Hematopoietic multipotent progenitor cell treated with erythropoietin and hydrocortisone succinate and interleukin-3 and kit ligand, for 17 days (in vitro differentiated cells): ENCODE measurements at places on chromosomes 3 and 15.
A peak's percentile ranks its signal among the peaks of the same experiment; 100 is the strongest.

- peak; percentile 53 for DNase-seq
These were observed 2.7 kb downstream of the BCL6 start for GRCh38 chr3:187742351-187743171.

- DNase-seq, result no peak
These were observed 30.0 kb downstream of the FILIP1L start for GRCh38 chr3:100084100-100084806.

DNA sequence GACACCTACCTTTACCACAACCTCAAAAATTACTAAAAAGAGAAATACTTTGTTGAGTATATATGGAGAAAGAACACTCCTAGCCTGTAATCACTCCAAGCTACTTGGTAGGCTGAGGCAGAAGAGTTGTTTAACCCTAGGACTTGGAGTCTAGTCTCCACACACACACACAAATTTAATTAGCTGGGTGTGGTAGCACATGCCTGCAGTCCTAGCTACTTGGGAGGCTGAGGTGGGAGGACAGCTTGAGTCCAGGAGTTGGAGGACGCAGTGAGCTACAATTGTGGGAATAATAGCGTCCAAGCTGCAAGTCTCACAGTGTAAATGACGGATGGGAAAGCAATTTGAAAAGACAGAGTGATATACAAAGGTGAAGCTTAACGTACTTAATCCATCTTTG, 50.5 kb downstream of the LDHAL6B start:
- DNase-seq, result no peak

DNA sequence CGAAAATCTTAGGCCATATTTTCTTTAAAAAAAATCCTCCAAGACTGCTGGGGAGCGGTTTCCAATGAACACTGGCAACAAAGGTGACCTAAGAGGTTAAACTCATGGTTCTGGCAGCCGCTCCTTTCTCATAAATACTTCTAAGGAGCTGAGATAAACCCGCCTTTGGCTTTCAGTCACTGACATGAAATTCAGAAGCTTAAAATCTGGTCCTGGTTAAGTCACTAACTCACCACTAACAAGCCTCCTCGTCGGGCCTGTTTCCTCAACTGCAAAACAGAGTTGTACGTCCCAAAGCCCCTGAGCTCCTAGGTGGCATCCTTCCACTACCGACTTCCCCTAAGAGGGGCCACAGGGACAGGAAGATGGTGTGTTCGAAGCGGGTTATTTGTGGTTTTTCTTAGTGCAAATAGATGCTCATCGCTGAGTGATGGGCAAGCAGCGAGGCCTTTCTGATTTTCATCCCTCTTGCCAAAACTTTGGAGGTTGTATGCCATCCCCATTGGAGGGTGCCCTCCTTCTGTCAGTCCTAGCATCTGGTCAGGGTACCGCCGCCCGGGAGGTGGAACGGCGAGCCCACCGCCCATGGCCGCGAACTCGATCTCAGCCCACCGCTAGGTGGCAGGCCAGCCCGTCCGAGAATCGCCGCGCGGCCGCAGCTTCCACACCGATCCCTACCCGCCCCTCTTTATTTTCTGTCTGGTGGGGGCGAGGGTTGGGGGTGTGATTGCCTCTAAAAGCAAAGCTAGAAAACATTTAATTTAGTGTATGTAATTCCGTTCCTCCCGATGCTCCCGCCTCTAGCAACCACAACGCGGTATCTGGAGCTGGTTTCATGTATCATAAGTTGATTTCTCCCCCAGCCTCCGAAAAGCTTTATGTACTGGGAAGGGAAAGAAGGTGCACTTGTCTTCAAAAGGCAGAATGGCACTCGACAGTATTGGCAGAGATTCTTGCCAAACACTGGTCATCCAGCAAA, 4.6 kb downstream of the BCL6 start:
- peak; percentile 71 for DNase-seq

DNA sequence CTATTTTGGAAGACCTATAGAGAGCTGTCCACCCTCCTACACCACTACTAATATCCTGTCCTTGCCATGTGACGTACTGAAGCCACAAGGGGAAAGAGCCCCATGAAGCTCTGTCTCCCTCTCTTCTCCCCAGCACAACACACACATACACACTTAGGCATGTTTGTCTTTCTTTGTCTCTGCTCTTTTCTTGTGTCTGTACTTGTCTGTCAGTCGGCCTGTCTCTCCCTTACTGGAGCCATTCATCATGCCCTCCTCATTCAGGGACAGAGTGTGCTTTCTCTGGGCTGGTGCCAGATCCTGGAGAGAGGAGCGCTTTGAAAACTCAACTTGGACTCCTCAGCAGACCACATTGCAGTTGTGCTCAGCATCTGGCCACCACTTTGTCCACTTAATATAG, 47.6 kb downstream of the PSMD6 start:
- no peak for DNase-seq

- DNase-seq, result no peak
These were observed 159.4 kb downstream of the LSAMP start for GRCh38 chr3:116285781-116286421.

DNA sequence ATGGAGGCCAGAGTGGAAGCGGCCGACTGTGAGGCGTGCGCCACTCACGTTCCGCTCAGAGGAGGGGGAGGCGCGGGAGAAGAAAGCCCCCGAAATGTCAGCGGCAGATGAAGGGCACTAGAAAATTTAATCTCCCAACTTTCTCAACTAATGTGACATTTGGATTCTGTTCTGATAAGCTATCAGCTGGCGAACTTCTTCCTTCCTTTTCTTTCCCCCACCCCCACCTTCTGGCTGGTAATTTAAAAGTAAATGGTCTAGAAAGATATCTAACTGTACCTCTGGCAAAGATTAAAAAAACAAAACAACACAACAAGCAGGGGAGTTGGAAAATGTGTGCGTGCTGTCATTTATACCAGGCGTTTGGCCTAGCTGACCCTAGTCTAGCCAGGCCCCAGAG, 26.4 kb upstream of the TMEM115 start:
- DNase-seq, result no peak

- no peak for DNase-seq
These were observed 113.3 kb downstream of the SMAD6 start for GRCh38 chr15:66815318-66815717.

DNA sequence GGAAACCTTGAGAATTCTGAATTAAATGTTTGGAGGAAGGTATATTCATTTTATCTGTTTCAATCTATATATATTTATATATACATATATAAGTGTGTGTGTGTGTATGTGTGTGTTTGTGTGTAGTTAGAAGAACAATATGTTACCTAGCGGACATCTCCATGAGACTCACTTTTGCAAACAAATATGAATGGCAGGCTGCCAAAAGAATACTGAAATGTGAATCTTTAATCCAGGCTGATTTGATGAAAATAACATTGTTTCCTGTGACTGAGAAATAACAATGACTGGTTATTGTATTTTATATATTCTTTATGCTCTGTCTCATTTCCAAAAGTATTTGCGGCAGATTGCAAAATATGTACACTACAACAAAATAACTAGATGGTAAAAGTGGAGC, 255.5 kb upstream of the TGFBR2 start:
- DNase-seq, result no peak

- no peak for DNase-seq
These were observed 507.8 kb upstream of the DPH6 start for GRCh38 chr15:36053746-36054145.

- DNase-seq, result no peak
These were observed 951.3 kb upstream of the SEMA6D start for GRCh38 chr15:46766021-46766420.

DNA sequence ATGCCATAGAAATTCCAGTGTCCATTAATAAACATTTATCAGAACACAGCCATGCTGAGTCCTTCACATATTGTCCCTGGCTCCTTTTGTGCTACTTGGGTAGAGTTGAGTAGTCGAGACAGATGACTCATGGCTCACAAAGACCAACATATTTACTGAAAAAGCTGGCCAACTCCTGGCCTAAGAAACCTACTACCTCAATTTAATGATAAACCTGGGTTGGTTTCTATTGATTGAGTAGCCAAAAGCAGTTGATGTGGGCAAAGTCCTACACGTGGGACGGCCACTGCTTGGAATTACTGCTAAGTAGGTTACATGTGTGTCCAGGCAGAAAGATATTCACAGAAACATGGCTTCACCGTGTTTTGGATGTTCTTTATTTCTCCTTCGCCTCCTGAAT, 402.2 kb downstream of the NR2F2 start:
- DNase-seq, result no peak

DNA sequence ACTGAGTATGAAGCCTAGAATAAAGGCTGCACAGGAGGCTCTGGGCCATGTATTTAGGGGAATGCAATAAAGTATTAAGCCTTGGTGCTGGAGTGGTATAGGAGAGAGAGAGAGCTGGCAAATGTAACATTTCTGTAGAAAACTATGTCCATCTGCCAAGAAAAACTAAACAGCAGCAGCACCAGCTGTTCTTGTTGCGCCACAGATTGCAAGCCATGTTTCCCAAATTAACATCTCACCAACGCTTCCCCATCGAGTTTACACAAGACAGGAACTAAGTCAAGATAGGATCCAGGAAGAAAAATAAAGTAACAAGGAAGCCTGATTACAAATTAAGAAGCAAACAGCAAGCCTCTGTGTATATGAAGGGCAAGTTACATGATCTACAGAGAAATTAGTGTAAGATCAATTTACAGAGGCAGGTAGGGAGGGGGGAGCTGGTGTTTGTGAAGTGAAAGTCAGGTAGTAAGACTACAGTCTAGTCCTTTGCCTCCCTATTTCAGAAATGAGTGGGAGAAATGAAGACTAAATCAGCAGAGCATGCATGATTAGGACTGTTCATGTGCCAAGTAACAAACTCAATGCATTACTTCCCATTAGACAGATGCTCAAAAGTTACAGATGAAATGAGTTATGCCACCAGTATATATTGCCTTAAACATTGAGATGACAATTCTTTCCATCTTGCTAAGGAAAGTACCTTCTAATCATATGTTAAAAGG, 900.5 kb downstream of the EPHA3 start:
- no peak for DNase-seq

DNA sequence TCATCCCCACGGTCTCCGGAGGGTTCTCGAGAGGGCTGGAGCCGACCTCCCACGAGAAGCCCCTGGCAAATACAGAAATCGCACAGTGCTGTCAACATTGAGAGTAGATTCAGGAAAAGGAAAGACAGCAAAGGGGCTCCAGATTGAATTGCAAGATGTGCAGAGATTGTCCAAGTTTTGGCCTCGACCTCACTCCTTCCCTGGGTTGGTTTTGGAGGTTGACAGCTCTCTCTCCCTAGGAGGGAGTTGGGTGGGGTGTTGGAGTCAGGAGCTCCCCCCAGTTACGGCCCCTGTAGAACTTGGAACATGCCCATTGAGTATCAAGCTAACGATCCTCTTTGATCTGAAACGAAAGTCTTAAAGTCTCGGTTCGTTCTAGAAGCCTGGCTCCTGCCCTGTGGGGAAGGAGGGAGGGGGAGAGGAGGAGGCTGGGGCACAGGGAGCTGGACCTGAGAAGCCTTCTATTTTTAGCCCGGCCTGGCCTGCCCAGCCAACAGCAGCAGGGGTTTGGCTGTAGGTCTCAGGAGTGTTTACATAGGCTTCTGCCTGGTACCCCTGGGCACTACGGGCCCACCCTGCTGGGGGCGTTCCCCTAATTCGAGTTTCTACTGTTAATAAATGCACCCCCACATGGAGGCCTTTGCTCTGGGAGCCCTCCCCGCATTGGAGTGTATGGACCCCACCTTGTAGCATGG, 672 bp upstream of the KY start:
- no peak for DNase-seq

DNA sequence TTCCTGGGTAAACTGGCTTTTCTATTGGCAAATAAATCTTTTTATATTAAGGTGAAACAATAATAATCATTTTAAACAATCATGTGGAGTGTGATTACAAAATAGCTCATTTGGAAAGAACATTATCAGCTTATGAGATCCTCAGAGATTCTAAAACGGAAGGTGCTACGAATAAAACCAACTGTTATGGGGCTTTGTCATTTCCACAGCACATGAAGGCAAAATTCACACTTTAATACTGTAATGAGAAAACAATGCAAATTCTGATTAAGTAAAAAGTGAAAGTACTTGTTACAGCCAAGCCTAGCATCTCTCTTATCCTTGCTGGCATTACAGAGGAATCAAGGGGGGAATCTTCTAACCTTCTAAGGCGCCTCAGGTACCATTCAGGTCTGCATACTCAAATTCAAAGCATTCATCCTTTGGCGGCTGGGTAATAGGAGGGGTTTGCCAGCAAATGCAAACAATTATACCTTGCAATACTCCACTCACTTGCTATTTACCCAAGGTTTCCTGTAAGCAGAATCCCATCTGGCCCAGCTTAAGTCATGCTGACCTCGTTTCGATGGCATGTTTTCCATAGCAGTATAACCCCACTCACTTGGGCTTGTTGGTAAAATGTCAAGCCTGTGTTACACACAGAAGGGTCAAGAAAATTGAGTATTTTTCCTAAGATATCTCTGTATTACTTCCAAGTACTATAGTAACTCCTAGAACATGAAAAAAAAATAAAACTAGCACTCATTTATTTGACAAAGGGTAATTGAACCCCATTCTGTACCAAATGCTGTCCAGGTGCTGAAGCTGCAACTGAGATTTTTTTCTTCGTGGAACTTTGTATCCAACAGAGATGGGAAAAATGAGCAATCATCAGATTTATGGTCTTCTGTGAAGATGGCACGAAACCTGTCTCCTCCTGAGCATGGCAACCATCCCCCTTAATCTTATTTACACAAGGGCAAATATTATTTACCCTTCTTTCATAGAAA, 183.7 kb upstream of the LMCD1 start:
- no peak for DNase-seq

- DNase-seq, result no peak
These were observed 92.0 kb downstream of the GABRG3 start for GRCh38 chr15:27062951-27063350.

- DNase-seq, result no peak
These were observed 28.6 kb upstream of the C3orf80 start for GRCh38 chr3:160196511-160197104.

GRCh38 chr3:194368918-194369317, 625 bp downstream of the LRRC15 start:
- no peak for DNase-seq

DNA sequence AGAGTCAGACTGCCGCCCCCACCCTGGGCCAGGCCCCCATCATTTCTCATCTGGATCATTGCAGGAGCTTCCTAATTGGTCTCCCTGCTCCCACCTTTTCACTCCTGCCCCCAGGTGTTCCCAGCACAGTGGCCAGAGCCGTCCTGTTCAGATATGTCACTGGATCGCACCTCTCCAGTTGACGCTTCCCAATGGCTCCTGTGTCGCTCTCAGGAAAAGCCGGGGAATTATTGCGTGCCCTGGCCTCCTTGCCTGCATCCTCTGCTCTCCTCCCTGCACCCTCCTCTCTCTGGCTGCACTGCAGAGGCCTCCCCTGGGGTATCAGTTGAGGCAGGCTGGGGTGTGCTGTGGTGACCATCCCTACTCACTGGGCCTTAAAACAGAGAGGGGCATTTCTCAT, 25.5 kb upstream of the CYP11A1 start:
- no peak for DNase-seq

GRCh38 chr15:99165956-99166689, 61.2 kb downstream of the SYNM start:
- no peak for DNase-seq
